ENCODE measurements at places on chromosomes 6 and 20. TPM values are rescaled to one million over a fixed set of nuclear protein-coding genes. Genes with fewer than 3 reads are reported as not detected.

Gene KCNB1
- total RNA-seq = 4.0 TPM

Gene SRSF3
- 171 TPM for total RNA-seq

GRCh38 chr20:50575865-50576720 is 65.9 kb downstream of the PTPN1 start:
- H3K27me3 ChIP-seq = no peaks in the 10 kb centered on the region
- H3K4me3 ChIP-seq = no peak overlapping the region
- peaks cover 26% of the 10 kb centered on the region for H3K4me1 ChIP-seq
- DNase-seq = no peak

- no peak for DNase-seq
- H3K36me3 ChIP-seq = no peaks in the 10 kb centered on the region
- H3K4me3 ChIP-seq = no peak overlapping the region
- no peak overlapping the region for H3K27ac ChIP-seq
- no peaks in the 10 kb centered on the region for H3K4me1 ChIP-seq
Observed at GRCh38 chr20:57450931-57451330, 59.7 kb downstream of the RBM38 start.

- H3K4me1 ChIP-seq = peaks cover 27% of the 10 kb centered on the region
- DNase-seq = no peak
- no peaks in the 10 kb centered on the region for H3K27me3 ChIP-seq
Observed at GRCh38 chr6:154506582-154506981, 3.9 kb downstream of the CNKSR3 start.

DNA sequence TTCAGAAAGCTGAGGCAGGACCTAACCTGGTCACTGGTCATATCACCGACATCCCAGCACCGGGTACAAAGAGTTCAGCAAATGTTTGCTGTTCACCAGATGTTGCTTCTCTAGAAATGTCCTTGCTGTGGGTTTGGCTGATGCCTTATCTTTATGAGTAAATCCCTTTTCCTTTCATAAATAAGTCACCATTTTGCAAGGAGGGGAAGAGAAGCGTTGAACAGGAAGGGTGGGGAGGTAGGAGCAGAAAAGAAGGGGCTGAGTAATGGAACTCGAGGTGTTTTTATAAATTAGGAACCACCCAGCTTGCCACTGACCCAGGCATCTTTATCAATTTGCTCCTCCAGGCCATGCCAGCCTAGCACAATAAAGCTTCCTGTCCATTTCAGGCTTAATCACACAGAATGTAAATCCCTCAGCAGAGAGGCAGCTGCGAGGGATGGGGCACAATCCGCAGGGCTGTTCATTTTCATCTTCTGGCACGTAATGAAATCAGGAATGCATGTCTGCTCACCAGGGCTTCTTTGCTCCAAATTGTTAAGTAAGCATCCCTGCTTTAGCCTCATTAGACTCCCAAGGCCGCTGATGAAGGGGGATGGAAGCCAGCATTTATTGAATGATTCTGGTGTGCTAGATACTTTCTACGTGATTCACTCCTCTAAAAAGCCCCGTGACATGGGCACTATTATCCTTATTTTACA is 371.9 kb upstream of the CHD6 start:
- H3K27me3 ChIP-seq = no peaks in the 10 kb centered on the region
- no peak overlapping the region for H3K4me3 ChIP-seq
- H3K27ac ChIP-seq = no peak overlapping the region

GRCh38 chr20:2795451-2795850 is 5.0 kb downstream of the CPXM1 start:
- no peak overlapping the region for H3K27ac ChIP-seq
- H3K27me3 ChIP-seq = peaks cover 39% of the 10 kb centered on the region
- H3K36me3 ChIP-seq = no peaks in the 10 kb centered on the region
- DNase-seq = no peak
- peaks cover 12% of the 10 kb centered on the region for H3K4me1 ChIP-seq
- H3K4me3 ChIP-seq = no peak overlapping the region

DNA sequence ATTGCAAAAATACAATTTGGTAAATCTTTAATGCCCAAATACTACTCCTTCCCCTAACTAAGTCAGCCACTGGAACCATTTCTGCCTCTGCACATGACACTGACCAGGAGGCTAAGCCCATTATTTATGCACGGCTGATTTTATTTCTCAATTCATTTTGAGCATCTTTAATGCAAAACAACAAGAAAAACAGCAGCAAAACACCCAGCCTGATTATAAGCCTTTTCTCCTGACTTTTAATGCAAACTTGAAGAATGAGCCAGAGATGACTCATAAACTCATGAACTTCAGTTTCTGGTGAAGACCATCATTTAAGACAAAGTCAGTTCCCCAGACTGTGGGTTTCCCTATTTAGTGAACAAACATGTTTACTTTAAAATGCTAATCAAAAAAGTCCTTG is 51.6 kb downstream of the CYP24A1 start:
- H3K36me3 ChIP-seq = no peaks in the 10 kb centered on the region
- H3K27ac ChIP-seq = no peak overlapping the region
- no peak overlapping the region for H3K4me3 ChIP-seq
- peaks cover 12% of the 10 kb centered on the region for H3K4me1 ChIP-seq
- DNase-seq = no peak

- H3K27me3 ChIP-seq = no peaks in the 10 kb centered on the region
- no peak for DNase-seq
- H3K36me3 ChIP-seq = no peaks in the 10 kb centered on the region
- no peak overlapping the region for H3K27ac ChIP-seq
Observed at GRCh38 chr20:21780528-21780927, 75.1 kb downstream of the PAX1 start.

DNA sequence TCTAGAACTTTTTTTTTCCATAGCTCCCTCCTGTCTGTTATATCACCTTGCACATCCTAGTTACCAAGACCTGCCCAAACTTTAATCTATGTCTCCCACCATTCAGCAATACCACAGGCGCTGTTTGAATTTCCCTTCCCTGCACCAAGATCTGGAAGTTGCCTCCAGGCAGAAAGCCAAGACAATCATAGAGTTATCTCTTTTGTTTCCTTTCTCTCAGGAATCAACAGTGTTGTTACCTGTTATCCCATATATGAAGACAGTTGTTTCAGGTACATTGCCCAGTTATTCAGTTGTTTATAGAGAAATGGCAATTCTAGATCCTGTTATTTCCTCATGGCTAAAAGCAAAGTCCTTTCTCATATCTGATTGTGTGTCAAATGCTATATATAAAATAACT is 63.2 kb downstream of the PDSS2 start:
- no peaks in the 10 kb centered on the region for H3K36me3 ChIP-seq
- H3K4me3 ChIP-seq = no peak overlapping the region
- no peak overlapping the region for H3K27ac ChIP-seq
- H3K4me1 ChIP-seq = no peaks in the 10 kb centered on the region
- no peak for DNase-seq

DNA sequence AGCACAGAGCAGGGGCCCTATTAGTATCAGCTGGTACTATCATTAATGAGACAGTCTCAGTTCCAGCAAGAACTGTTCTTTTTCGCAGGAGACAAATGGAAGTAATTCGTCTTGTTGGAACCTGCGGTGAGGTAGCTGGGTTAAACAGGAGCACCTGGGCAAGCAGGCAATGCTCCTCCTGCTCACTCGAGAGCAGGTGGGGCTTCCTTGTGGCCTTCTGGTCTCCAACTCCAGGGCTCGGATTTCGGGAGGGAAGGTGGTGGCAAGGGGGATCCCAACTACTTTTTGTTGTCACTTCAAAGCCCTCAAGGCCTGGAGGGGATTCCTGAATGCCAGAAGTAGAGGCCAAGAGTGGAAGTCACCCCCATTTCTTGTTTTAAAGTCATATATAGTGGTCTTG is 1.3 kb upstream of the SPEF1 start:
- H3K4me1 ChIP-seq = peaks cover 77% of the 10 kb centered on the region
- peak overlapping the region; percentile 62 for H3K27ac ChIP-seq
- H3K27me3 ChIP-seq = no peaks in the 10 kb centered on the region
- DNase-seq = no peak

DNA sequence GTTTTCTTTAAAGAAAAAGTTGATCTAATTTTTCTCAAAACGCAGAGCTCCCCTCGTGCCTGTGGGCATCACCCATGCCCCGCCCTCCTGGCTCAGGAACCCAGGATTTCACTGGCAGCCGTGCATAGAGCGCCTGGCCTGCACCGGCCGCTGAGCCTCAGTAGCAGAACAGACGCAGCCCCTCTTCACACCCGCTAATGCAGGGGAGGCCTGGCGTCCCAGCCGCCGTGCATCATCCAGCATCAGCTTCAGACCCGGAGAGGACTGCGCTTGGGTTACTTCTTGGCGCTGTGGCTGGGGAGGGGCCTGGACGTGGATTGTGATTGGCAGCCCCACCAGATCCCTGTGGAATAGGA is 18.1 kb downstream of the RBM38 start:
- no peak overlapping the region for H3K4me3 ChIP-seq
- peaks cover 47% of the 10 kb centered on the region for H3K36me3 ChIP-seq
- H3K27me3 ChIP-seq = no peaks in the 10 kb centered on the region
- no peaks in the 10 kb centered on the region for H3K4me1 ChIP-seq

DNA sequence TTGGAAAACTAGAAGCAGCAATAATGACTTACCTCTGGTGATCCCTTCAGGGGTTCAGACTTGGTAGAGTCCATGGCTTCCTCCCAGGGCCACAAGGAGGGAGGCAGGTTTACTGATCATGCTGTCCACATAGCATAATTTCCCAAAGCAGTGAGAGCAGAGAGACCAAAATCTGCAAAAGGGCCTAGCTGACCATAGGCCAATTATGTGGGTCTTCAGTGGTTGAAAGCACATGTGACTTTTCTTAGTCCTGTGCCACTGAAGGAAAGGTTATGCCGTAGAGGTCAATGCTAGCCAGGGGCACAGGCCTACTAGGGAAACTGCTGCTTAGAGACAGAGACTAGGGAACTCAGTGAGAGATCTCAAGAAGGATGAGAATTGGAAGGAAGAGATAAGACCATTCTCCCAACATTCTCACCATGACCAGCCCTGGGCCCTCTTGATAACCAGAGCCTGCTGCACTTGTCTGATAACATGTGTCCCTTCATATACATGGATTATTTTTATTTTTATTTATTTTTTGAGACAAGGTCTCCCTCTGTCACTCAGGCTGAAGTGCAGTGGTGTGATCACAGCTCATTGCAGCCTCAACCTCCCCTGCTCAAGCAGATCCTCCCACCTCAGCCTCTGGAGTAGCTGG is 2.0 kb upstream of the GTPBP2 start:
- no peak overlapping the region for H3K27ac ChIP-seq
- no peak for DNase-seq

DNA sequence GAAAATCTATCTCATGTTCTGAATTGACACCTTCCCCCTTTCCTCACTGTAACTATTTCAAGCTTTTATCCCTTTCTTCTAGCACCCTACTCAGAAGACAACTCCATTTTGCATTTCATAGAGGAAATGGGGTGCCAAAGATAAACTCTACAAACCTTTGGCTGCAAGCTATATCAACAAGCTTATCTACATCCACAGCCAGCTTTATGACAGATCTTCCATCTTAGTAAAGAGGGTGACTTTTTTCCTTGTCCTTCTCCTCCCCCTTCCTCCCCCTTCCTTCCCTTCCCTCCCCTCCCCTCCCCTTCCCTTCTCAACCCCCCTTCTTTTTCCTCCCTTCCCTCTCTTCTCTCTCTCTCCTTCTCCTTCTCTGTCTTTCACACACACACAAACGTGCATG is 58.0 kb upstream of the OLIG3 start:
- no peaks in the 10 kb centered on the region for H3K4me1 ChIP-seq
- H3K36me3 ChIP-seq = no peaks in the 10 kb centered on the region

Gene MOG
- total RNA-seq = not detected

- no peak overlapping the region for H3K4me3 ChIP-seq
- no peaks in the 10 kb centered on the region for H3K27me3 ChIP-seq
- no peak for DNase-seq
- no peak overlapping the region for H3K27ac ChIP-seq
- H3K4me1 ChIP-seq = peaks cover 3% of the 10 kb centered on the region
Observed at GRCh38 chr6:73969971-73970970, 274.3 kb downstream of the CD109 start.

Gene HAO1
- total RNA-seq = not detected

GRCh38 chr6:79076160-79076559 is 1.9 kb downstream of the PHIP start:
- H3K36me3 ChIP-seq = no peaks in the 10 kb centered on the region
- H3K4me3 ChIP-seq = peak overlapping the region; percentile 87
- H3K27ac ChIP-seq = peak overlapping the region; percentile 99

- no peaks in the 10 kb centered on the region for H3K4me1 ChIP-seq
- H3K36me3 ChIP-seq = no peaks in the 10 kb centered on the region
- no peaks in the 10 kb centered on the region for H3K27me3 ChIP-seq
- H3K27ac ChIP-seq = no peak overlapping the region
- H3K4me3 ChIP-seq = no peak overlapping the region
Observed at GRCh38 chr6:20620043-20620442, 85.8 kb downstream of the CDKAL1 start.

Gene PROKR2
- not detected for total RNA-seq

Gene EDN3
- total RNA-seq = 1.5 TPM

DNA sequence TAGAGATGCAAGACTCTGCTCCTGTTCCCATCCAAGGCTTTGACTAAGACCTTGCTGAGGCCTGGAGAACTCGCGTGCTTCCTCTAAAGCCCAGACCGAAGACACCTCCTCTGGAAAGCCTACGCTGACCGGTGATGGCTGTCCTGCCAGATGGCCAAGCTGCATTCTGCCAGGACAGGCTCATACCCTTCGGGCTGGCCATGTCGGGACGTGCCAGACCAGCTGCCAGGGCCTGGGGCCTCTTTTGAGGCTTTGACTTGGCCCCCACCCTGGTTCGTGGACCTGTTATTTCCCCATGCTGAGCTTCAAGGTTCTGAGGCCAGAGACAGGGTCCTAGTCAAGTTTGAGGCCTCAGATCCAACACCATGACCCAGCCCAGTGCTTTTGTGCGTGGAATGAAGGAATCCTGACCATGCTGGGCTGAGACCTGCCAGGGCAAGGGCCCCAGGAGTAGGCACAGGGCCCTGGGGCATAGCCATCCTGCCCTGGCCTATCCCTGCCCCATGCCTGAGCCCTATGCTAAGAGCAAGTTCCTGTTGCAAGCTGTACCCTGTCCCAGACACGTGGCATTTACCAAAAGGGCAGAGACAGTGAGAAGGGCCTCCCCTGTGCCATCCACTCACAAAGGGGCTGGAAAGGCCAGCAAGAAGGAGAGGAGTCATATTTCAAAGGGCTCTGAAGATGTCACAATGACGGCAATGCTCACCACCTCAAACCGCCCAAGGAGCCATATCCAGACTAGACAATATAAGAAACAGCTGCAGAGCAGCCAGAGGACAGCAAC is 42.8 kb downstream of the MRPL14 start:
- no peak overlapping the region for H3K4me3 ChIP-seq
- H3K27me3 ChIP-seq = no peaks in the 10 kb centered on the region
- no peaks in the 10 kb centered on the region for H3K36me3 ChIP-seq
- H3K27ac ChIP-seq = no peak overlapping the region
- peaks cover 4% of the 10 kb centered on the region for H3K4me1 ChIP-seq

GRCh38 chr20:11851646-11852045 is 66.0 kb upstream of the BTBD3 start:
- no peak for DNase-seq
- no peak overlapping the region for H3K4me3 ChIP-seq
- no peaks in the 10 kb centered on the region for H3K27me3 ChIP-seq
- no peak overlapping the region for H3K27ac ChIP-seq

Gene CST4
- total RNA-seq = not detected

Data from suprapubic skin (tissue), 4 donors.